ENCODE measurements at places on chromosomes 3 and 15.

- peak; percentile 49 for DNase-seq
Measured at GRCh38 chr15:73700041-73700842, 16.1 kb downstream of the CD276 start.

- DNase-seq, result no peak
Measured at GRCh38 chr3:124383051-124383450, 347.2 kb upstream of the UMPS start.

DNA sequence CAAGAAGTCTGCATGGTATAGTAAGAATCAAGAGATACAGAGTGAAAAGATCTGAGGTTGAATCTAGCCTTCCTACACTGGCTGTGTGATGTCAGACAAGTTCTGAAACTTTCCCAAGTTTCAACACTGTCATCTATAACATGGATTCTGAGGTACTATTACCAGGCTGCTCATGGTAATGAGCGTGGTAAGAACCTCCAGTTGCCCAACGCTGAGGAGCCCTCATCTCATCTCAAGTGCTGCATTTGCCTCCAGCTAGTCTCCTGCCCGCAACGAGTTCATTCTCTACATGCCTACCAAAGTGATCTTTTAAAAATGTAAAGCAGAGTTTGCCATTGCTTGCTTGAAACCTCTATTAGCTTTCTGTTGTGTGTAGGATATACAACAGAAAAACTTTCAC is 168.1 kb downstream of the NEK11 start:
- no peak for DNase-seq

- DNase-seq, result no peak
Measured at GRCh38 chr3:69647081-69647480, 92.2 kb upstream of the MITF start.

DNA sequence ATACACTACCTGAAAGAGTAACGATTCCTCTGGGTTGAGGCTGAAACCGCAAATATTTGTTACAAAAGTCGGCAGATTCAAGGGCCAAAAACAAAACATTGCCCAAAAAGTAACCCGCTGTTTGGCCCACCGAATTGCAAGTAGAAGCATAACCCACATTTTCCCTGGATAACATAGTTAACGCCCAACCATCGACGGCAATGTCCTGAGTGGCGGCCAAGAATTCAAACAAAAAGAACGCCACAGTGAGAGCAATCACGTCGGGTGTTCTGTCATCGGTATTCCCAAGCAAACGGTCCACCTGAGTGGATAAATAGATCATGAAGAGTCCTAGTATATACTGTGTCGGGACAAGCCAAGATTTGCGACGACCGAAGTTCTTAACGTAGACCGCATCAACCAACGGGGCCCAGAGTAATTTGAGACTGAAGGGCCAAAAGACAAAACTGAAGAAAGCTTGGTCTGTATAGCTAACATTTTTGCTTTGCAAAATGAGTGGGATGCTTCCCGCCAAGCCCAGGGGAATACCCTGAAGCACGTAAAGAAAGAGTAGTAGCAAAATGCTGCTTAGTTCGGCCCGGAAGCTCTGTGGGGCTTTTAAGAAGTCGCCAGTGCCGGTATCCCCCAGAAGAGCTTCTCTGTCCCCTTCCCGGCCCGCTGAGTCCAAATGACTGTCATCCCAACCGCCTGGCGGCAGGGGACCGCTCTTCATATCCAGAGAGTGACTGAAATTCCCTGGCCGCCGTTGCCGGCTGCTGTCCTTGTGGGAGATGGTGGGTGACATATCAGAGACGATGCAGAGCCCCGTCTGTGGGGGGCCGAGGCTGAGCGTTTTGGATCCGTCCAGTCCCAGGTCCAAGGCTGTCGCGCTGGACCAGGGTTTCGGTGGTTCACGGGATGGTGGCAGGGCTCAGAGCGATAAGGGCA is 750 bp downstream of the SLC33A1 start:
- DNase-seq, result no peak

- no peak for DNase-seq
Measured at GRCh38 chr3:48930590-48930989, 11.9 kb downstream of the ARIH2 start.

All from C1 segment of cervical spinal cord (tissue), 14 donors.